ENCODE measurements at places on chromosomes 5 and 9.

GRCh38 chr9:72474676-72475075 is 46.7 kb upstream of the TMC1 start:
- DNase-seq = no peak

GRCh38 chr5:172541099-172541772 is 86.9 kb upstream of the SH3PXD2B start:
- no peak for DNase-seq

GRCh38 chr9:92392690-92393089 is 11.7 kb downstream of the OGN start:
- peak; percentile 34 for DNase-seq

DNA sequence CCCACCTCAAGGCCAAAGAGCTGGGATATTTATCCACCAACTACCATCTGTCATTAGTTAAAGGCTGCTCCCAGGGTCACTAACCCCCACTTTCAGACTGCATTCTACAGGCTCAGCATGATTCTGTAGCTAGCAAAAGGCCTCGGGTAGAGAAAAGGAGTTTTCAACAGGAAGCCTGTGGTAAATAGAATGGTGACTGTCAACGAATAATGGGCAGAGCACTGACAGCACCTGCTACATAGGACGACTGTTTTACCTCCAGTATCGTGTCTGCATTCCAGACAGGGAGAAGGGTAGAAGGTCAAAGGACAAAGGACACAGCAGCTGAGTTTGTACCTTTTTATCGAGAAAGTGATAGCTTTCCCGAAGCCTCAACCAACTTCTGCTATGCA is 20.3 kb downstream of the MFAP3 start:
- no peak for DNase-seq

DNA sequence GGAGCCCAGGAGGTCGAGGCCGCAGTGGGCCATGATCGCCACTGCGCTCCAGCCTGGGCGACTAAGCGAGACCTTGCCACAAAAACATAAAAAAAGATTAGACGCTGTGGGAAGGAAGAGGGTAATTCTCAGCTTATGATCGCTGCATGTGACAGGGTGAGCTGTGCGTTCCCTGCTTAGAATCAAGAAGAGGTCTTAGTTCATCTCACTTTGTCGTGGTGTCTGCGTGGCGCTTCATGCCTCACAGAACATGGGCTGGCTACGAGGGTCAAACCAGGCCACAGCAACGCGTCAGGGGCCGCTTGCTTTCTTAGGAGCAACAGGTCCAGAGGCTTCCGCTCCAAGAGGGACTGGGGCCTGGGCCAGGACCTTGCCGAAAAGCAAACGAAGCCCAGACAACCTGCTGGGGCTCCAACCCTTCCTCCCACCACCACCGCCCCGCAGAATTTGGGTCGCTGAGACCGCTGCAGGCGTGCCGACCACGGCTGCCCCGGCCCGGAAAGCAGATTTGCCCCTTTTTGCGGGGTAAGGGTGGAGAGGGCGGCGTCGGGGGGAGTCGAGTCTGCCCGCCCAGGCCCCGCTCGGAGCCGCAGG is 10.0 kb upstream of the GRIN1 start:
- DNase-seq = no peak

DNA sequence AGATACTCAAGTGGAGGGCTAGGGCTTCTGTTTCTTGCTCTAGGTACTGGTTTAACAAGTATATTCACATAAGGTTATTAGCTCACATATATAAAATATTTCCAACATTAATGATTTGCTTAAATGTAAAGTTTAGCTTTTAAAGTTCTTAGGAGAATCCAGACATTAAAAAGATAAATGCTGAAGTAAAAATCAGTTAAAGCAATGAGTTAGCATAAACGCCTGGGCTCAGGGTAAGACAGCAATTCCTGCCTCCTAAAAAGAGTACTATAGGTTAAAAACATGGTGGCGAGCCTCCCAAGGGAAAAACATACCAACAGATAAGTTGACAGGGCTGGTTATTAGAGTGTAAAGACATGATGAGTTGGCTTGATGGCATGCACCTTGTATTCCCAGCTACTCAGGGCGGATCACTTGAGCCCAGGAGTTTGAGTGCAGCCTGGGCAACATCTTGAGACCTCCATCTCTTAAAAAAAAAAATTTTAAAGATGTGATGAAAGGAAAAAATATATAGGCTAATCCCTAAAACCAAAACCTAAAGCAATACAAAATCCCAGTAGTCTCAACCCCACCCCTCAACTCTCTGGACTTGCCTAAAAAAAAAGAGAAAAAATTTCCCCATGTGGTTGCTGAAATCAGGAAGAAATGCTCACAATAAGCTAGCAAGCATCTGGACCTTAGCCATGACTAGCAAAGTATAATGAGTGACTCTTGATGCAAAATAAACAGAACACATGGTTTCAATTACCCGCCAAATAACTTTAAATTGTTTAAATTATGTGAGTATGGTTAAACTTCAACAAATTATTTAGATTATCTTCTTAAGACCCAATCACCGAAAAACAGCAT is 3.6 kb downstream of the GOLPH3 start:
- DNase-seq = peak; percentile 97

DNA sequence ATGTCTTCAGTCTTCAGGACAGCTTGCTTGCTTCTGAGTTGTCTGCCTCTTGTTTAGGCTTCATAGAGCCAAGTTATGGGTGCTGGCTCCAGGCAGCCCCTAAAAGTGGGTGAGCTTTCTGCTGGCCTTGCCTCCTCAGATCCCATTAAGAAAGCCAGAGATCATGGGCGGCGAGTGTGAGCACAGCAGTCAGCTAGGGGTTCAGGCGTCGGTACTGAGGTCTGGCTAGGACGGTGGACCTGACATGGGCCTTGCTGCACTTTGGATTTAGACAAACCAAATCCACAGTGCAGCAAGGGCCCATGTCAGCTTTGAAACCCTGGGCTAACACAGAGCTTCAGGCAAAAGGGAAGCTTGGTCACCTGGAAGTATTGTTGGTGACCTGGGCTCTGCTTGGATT is 17.6 kb downstream of the PSAT1 start:
- no peak for DNase-seq

DNA sequence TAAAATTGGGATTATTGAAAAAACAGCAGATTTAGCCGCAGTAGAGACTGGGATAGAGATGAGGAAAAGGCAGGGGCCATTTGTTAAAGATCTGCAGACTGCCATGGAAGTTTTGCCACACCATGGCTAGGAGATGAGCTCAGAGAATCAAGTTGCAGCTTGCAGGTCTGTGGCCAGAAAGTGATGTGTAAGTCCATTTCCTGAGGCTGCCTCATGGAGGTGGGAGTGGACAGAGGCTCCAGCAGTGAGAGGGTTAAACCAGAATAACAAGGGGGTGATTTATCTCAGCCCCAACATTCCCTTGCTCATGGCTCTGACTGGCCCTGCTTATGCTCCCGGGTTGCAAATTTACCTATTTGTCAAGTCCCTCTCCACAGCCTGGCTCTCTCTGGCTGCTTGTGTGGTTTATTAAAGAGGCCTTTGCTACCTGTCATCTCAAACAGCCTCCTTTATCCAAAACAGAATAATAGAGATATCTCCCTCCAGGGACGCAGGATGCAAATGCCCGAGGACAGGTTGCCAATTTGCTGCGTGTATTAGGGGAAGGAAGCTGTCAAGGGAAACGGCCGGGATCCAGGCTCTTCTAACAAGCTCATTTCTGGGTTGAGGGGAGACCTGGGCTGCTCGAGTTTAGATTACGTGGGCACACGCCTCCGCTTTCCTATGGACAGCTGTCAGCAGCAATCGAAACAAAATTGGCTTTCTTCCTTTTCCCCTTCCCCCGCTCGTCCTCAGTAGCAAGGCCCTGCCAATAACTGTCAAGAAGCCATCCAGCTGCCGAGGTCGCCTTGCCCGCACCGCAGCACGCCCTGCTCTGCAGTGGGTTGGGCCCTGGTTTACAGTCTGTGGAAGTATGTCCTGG is 72.8 kb upstream of the PITX1 start:
- DNase-seq = peak; percentile 8

GRCh38 chr9:6937209-6937608 is 179.4 kb downstream of the KDM4C start:
- DNase-seq = no peak

GRCh38 chr5:125140855-125141254 is 394.4 kb upstream of the ZNF608 start:
- peak; percentile 64 for DNase-seq

GRCh38 chr9:86971742-86972141 is 24.4 kb upstream of the GAS1 start:
- no peak for DNase-seq

GRCh38 chr9:12651125-12651524 is 42.1 kb upstream of the TYRP1 start:
- DNase-seq = no peak

DNA sequence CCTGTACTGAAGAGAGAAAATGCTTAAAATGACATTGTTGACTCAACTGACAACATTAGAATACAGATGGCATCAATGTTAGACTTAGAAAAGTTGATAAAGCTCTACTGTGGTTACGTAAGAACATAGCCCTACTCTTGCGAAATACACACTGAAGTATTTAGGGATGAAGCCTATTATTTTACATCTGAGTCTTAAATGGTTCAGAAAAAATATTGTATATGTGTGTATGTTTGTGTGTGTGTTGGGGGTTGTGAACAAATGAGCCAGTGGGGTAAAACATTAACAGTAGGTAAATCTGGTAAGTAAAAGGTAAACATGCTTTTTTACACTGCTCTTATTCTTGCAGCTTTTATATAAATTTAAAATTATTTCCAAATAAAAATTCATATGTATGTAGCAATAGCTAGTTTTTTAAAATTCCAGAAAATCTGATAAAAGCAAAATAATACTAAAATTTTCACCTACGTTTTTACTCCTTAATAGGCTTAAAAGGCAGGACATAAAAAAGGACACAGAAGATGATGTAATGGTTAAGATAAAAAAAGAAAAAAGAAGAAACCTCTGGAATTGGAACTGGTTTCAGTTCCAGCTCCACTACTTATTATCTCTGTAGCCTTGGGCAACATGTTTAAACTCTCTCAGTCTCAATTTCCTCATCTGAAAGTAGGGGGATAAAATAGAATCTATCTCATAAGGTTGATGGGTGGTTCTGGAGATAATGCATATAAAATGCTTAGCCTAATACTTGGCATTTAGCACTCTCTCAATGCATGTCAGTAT is 44.3 kb downstream of the GARNL3 start:
- peak; percentile 43 for DNase-seq
